Hepatic stellate cell (primary cell): ENCODE measurements at places on chromosomes 4 and X.

- DNase-seq: no peak
These were observed 632.0 kb downstream of the IQCM start for GRCh38 chr4:149183638-149184037.

DNA sequence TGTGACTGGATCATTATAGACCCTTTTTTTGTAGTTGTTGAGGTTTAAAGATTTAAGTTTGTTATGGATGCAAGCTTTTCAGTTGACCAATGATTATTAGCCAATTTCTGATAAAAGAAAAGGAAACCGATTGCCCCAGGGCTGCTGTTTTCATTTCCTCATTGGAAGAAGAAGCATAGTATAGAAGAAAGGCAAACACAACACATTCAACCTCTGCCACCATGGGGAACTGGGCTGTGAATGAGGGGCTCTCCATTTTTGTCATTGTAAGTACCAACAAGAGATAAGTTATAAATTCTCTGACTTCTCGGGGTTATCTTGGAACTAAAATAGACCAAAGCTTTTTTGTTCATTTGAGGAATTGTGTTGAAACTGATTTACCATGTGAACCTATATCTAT lies at the start of gene CYBB:
CYBB (plus strand) TSS at position 203 of the 400 bp plus-strand sequence; CDS start at position 222, 19 bp downstream.
- DNase-seq: no peak

DNA sequence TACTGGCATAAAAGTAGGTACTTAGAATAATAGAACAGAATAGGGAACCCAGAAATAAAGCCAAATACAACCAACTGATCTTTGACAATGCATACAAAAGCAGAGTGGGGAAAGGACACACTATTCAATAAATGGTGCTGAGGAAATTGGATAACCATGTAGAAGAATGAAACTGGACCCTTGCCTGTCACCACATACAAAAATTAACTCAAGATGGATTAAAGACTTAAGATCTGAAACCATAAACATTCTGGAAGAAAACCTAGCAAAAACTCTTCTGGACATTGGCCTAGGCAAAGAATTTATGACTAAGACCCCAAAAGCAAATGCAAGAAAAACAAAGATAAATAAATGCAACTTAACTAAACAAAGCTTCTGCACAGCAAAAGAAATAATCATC lies 45.6 kb downstream of the ARFIP1 start:
- no peak for DNase-seq

DNA sequence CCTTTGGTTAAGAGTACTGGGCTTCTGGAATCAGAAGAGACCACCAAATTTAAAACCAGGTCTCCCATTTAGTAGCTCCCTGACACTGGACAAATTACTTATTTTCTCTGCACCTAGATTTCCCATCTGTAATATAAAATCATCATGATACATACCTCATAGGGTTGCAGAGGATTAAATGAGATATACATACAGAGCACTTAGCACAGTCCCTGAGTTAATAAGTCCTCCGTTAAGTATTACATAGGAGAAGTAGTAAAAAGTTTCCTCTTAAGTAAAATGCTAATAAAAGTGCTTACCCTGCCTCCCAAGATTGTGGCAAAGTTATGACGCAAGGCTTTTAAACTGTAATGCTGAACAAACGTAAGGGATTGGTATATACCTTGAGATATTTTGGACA lies 539 bp upstream of the CHIC1 start:
- DNase-seq: no peak

DNA sequence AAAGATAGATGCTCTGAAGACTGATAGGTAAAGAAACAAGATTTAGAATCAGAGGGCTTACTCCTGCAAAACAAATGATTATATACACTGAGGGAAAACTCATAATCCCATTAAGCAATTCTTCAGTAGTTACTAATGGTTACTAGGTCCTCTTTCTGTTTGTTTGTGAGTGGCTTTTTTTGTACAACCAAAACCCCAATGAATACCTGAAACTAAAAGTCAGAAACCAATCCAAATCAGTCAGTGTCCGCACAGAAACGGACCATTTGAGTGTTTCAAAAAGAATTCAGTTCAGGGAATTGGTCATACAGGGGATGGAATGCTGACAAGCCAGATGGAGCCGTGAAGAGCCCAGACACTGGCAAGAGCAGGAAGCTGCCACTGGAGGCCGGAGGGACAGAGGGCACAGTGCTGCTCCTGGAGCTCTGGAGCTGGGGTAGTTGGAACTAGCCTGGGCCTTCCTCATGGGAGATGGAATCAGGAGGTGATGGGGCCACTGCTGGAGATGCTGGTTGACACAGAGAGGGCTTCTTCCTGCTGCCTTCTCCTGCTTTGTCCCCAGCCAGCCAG lies 31.9 kb downstream of the SETD7 start:
- peak; percentile 14 for DNase-seq

DNA sequence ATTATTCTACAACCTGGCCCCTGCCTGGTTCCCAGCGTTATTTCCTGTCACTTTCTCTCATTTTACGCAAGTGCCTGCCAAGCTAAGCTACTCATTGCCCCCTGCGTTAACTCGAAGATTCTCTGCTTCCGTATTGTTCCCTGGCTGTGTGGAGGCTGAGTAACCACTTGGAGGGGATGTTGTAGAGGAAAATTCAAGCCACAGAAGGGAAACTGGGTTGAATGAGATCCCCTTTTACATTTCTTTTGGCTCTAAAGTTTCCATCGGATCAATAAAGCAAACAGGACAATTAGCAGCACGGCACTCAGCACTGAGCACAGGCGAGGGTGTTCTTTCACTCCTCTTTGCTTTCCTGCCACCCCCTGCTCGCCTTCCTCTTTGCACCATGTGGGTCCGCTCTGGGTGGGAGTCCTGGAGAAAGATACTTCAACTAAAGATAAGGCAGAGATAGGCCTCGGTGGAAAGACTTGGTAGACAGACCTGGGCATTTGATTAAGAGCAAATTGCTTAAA lies 4.2 kb upstream of the TMSB4X start:
- DNase-seq: peak; percentile 62

DNA sequence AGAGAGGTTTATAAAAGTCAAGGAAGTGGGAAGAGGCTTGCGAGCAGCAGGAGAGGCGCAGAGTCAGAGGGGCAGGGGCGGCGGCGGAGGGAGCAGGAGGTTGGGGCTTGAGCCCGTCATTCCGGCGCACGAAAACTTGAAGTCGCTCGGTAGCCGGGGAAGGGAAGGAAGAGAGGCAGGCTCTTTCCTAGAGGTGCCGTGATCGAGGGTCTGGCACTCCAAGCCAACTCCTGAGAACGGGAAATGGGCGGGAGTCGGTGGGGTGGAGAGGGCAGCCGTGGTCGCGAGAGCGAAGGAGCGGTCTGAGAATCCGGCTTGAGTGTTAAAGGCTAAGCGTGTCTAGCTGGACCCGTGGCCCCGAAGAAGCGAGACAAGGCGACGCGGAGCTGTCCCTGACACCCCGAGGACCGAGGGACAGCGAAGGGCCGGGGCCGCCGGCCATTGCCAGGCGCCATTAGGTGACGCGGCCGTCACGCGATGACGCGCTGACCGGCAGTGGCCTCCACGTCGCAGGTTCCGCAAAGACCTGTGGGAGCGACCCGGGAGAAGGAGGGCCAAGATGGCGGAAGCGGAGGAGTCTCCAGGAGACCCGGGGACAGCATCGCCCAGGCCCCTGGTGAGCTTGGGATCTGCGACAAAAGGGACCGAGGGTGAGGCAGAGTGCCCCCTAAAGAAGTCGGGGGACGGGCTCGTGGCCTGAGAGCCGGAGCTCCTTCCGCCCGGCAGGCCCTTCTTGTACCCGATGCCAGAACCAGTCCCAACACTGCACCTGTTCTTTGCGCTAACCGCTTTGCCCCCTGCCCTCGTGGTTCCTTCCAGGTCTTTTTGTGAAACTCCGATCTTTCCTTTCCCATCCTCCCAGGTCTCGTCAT lies at the start of gene YIPF6:
YIPF6 (plus strand) TSS at position 544 of the 872 bp plus-strand sequence; CDS start at position 560, 16 bp downstream.
- peak; percentile 69 for DNase-seq

DNA sequence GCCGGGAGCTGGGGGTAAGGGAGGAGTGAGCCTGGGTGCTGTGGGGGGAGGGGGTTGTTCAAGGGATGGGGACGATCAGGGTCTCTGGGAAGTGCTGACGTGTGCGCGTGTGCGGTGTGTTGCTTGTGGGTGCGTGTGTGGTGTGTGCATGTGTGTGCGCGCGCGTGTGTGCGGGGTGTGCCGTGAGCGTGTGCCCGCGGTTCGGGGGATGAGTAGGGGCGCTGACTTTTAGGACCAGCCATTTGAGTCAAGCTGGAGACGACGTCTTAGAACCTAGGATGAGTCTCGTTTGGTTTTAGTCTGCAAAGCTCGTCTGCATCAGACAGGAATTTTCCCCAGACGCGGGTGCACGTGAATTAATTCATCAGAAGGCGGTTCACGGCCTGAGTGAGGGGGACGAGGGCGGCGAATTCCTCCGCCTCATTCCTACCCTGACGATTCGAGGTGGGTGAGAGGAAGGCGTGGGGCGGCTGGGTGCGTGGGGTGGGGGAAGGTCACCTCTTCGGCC lies 950 bp upstream of the TMEM271 start:
- no peak for DNase-seq

- DNase-seq: no peak
These were observed 193.6 kb downstream of the SOWAHB start for GRCh38 chr4:76704133-76704881.

- DNase-seq: no peak
These were observed 77.8 kb downstream of the GALNTL6 start for GRCh38 chr4:171891038-171891437.

DNA sequence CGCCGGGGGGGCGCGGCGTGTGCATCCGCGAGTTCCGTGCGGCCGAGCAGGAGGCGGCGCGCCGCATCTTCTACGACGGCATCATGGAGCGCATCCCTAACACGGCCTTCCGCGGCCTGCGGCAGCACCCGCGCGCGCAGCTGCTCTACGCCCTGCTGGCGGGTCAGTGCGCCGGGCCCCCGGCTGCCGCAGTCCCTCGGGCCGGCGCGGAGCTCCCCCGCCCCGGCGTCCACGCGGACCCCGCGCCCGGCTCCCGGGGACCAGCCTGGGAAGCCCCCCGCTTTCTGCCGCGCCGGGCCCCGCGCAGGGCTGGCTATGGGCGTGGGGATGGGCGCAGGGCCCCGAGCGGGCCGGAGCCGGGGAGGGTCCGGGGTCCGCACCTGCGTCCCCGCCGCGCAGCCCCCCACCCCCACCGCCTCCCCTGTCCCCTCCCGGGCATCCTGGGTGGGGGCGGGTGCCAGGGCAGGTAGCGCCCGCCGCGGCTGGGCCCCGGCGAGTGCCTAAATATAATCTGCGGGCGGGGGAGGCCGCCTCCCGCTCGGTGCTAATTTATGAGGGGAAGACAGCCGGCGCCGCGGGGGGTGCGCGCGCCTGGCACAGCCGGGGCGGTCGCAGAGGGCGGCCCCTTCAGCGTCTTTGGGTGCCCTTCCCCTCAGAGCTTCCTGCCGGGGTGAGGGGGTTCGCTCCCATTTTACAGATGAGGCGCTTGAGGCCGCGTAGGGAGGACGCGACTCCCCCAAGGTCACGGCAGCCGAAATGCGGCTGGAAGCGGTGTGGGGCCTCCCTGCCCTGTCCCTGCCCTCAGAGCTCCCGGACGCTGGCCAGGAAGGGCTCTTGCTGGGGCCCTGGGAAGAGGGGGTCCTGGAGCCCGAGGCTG lies 837 bp downstream of the NAT8L start:
- no peak for DNase-seq

DNA sequence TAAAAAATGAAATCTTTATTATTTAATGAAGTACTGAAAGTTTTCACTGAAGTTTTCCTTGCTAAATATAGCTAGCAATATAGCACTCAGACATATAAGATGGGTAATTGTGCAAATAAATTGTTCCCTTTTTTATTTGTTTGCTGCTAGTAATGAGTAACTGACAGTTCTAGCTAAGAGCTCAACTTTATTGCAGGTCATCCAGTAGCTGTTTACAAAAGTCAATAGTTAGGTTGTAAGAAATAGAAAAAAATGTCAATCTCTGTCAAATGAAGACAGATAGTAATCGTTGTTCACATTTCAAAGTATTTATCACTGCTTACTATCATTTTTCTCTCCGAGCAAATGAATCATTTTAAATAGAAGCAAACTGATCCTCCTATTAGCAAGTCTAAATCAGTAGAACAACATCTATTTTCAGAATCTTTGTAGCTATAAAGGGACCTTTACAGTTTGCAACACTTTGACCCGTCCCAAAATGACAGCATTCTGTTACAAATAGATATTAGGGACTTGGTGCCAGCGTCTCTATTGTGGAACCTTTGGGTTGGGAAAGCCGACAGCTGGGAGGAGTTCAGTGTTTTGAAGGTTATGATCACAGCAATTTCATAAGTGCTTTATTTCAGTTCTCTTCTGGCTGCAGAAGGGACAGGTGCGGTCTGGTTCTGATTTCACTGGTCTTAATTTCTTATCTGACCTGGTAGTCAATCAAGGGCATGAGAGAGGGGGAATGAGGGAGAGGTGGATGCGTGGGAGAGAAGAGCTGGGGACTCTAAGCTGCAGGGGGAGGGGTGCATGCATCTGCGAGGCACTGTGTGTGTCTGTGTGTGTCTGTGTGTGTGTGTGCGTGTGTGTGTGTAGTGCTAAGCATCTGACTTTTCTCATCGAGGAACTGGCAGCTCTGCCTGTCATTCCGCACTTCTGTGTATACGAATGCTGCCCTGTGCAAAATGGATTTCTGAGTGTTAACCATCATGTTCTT lies 227.9 kb upstream of the PITX2 start:
- DNase-seq: no peak

- DNase-seq: no peak
These were observed 228.4 kb downstream of the DHRSX start for GRCh38 chrX:2272337-2272736.

- no peak for DNase-seq
These were observed 337.6 kb downstream of the GRID2 start for GRCh38 chr4:92641409-92641808.

DNA sequence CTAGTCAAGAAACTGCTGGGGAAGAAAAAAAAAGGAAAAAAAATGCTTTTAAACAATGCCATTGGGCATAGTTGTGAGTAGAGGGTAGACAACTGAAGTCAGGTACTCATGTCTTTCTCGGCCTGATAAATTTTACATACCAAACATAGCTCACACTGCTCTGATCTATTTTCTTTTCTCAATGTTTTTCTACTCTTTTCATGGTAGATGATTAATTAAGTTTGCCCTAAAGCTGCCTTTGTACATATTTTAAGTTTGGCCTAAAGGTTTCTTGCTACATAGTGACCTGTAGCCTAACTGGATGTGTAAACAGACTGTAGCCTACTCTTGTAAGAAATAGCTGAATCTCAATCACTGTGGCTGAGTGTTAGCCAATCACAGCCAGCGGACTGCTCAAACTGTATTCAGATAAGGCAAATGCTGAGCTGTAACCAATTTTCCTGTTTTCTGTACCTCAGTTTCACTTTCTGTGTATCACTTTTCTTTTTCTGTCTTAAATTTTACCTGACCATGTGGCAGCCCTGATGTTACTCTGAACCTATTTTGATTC lies 121.0 kb downstream of the PCDH10 start:
- DNase-seq: no peak

GRCh38 chr4:122086338-122087065 lies 65.6 kb upstream of the BLTP1 start:
- DNase-seq: no peak

DNA sequence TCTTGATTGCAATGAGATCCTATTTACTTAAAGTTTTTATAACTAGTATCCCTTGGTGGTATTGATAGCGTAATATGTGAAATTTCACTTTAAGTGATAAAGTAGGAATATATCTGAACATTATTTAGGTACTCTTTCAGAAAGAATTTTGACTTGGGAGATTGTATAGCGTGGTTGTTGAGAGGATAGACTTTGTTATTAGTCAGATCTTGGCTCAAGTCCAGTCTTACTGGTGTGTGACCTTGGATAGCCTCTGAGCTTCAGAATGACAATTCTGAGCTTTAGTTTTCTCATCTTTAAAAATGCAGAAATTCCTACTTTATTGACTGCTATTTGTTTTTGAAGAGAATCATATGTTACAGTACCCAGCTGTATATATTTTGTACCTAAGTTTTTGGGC lies 32.6 kb downstream of the DCK start:
- peak; percentile 62 for DNase-seq
